ENCODE measurements at places on chromosomes 3 and 15.

- no peak for DNase-seq
These were observed 35.6 kb upstream of the NDUFB4 start for GRCh38 chr3:120560304-120561250.

GRCh38 chr3:1179146-1179545 lies 86.3 kb downstream of the CNTN6 start:
- no peak for DNase-seq

DNA sequence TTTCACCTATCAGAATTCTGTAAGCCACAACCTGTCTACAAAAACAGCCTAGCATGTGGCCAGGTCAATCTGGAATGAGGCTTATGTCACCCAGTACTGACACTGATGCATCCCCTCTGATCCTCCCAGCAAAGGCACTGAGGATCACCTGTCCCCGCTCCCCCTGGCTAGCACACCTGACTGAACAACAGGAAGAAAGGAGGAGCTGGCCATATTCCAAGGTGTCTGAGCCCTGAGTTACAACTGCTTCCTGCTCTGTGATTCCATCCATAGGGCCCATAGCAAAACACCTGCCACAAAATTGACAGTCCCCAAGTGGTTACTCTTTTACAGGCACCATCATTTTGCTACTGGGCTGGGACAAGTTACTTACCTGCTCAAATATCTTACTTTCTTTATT lies 555.5 kb upstream of the CFAP20DC start:
- no peak for DNase-seq

DNA sequence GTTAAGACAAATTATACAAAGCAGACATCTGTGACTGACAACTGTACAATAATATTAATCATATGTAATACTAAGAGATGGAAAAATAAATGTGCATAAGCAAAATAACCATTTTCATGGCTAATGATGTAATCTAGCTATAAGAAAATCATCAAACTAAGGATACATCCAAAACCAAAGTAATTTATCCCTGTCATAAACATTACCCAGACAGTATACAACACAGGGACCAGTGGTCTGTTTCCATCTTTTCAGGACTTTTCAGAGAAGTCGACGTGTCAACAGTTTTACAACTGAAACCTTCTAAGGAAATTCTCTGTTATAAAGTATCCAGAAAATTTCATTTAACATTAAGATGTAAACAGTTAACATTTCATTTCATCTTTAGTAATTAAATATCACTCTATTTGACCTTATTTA lies 11.0 kb downstream of the THBS1 start:
- DNase-seq: no peak

- no peak for DNase-seq
These were observed 1.8 kb downstream of the PRKCD start for GRCh38 chr3:53162672-53163443.

DNA sequence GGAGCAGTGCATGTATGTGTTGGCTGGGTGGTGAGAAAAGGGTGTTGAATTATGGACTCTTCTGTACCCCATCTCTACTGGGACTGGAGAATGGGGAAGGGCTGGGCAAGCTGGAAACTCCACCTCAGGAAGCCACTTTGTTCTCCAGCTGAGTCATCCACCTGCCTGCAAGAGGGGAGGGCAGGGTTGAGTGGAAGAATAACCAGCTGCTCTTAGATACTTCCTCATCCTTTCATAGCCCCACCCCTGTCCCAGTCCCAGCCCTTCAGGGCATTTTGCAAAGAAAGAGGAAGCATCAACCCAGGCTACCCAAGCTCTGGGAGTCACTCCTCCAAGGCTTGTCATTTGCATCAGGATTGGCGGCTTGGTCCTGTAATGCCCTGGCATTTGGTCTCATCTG lies 33.1 kb downstream of the RAB11A start:
- DNase-seq: peak; percentile 98

GRCh38 chr3:2485027-2485375 lies 386.3 kb downstream of the CNTN4 start:
- DNase-seq: no peak

GRCh38 chr15:65521350-65521749 lies 3.9 kb upstream of the DPP8 start:
- DNase-seq: no peak

DNA sequence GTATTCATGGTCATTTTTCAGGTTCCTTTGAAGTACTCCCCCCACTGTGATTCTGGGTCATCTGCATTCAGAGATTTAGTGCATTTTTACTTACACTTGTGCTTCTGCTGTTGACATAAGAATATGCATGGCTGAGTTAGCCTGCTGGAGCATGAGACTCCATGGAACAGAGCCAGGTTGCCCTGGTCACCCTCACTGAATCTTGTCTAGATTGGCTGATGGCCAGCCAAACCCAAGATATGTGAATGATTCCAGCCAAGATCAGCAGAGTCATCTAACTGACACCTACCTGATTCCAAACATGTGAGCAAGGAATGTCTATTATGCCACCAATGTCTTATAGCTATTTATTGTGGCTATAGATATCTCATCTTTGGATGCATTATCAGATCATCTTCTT lies 25.1 kb downstream of the DTWD1 start:
- no peak for DNase-seq

DNA sequence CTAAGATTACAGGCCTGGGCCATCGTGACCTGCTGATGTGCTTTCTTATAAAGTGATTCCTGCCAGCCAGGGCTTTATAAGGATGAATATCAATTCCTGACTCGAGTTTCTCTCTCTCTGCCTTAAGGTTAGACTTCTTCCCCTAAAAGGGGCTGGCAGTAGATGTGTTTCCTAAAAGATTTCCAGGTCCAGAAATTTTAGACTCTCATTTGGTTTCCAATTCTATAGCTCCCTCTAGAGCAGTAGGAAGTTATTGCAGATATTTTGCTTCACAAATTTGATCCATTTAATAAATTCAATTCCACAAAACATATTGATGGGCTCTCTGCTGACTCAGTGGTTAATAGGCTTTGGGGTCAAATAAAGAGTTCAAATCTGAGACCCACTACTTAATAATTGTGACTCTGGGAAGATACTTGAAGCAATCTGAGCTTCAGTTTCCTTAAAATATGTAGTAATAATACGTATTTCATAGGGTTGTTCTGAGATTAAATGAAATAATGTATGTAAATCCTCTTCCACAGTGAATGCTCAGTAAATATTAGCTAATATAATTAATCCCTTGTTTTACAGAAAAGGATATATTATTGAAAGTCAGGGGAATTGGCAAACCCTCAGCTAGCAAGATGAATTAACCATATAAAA lies 2.1 kb downstream of the TRIM69 start:
- DNase-seq: peak; percentile 38

DNA sequence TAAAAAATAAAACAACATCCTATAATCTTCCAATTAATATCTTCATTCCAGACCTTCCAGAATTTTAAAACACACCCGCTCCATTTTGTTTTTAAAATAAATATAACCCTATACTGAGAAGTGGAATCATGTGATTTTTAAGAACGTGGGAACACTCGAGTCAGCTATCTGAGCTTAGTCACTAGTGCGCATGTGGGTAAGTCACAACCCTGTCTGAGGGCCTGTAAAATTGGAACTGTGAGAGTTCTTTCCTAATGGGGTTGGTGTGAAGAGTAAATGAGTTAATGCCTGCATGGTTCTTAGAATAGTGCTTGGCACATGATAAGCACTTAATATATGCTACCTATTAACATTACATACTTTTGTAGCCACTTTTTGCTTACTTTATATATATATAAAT lies 19.9 kb upstream of the POLR2M start:
- DNase-seq: no peak

GRCh38 chr3:79016587-79017376 lies 751.0 kb downstream of the ROBO1 start:
- DNase-seq: no peak

DNA sequence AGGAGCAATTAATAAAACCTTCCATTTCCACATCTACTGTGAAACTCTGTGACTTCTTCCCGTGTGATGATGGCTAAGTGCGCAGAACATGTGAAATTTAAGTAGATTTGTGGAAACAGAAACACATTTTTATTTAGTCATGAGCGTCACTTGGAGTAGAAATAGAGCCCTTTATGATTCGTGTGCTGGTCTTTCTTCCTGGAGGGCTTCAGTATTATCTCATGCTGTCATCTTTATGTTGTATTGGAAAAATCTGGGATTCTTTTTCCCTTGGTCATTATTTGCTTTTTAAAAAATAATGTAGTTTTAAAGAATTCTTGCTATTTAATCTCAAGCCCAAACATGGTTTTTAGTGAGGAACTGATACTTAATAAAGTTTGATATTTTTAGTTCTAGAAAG lies 284.0 kb upstream of the CTDSPL start:
- DNase-seq: no peak

GRCh38 chr3:126685021-126685420 lies 19.0 kb upstream of the CHCHD6 start:
- no peak for DNase-seq

DNA sequence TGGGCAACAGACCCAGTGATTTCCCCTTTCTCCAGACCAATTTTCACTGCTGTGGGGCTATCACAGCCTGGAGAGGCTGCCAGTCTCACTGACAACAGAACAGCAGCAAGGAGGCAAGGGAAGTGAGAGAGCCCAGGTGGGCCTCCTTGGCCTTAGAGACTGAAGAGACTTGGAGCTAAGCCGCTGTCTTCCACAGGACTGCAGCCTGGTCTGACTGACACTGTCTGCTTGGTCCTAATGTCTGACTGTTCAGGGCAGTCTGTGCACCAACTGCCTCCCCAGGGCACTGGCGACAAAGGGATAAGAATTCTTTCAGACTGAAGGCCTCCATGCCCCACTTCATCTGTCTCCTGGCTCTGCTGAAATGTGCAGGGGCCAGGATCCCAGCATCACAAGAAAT lies 11.5 kb downstream of the POMGNT2 start:
- DNase-seq: no peak
